Effector memory CD4-positive, alpha-beta T cell (primary cell): ENCODE measurements at places on chromosomes 3 and 15.

GRCh38 chr15:83327041-83327440 lies 42.6 kb upstream of the BNC1 start:
- no peak for DNase-seq

DNA sequence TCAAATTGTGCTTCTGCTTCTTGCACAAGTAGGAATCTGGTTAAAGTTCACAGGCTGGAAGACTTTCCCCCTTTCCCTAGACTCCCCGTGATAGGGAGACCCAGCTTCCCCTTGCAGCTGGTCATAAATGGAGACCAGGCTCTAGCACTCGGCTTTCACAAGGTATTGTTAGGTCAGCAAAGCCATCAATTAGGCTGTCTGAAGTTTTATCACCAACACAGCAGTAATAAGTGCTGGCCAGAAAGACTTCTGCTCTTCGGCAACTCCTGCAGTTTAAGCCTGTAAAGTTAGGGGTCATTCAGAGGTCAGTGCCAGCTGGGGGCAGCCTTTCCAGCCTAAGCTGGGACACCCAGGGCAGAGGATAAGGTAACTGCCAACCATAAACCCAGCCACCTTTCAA lies 203.4 kb downstream of the MEIS2 start:
- no peak for DNase-seq

- no peak for DNase-seq
Measured at GRCh38 chr15:81811736-81812135, 234.1 kb downstream of the MEX3B start.

GRCh38 chr3:12187448-12188327 lies 29.0 kb upstream of the TIMP4 start:
- DNase-seq: no peak

GRCh38 chr3:149384911-149385321 lies 7.5 kb upstream of the TM4SF1 start:
- no peak for DNase-seq

- no peak for DNase-seq
Measured at GRCh38 chr3:127444761-127445160, 145.8 kb downstream of the TPRA1 start.

- DNase-seq: no peak
Measured at GRCh38 chr15:58260205-58260724, 122.1 kb downstream of the AQP9 start.

DNA sequence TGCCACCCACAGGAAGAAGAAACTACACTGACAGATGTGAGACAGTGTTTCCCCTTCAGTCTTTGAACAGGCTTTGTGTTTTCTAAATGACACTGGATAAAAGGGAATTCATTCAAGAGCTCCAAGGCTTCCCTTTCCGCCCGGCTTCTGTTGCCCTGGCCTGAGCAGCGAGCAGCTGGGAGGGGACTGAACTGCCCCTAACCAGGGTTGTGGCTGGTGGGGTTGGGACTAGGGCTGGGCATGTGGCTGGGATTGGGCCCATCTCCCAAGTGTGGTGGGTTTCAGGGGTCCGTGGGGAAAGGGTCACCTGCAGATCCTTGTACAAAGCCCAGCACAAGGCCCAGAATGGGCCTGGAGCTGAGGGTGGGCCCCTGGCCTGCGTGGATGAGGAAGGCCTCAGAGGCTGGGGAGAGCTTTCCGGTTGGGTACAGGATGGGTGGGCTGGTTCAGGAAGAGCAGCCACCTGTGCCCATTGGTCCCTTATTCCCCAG lies 10.4 kb downstream of the VILL start:
- no peak for DNase-seq

DNA sequence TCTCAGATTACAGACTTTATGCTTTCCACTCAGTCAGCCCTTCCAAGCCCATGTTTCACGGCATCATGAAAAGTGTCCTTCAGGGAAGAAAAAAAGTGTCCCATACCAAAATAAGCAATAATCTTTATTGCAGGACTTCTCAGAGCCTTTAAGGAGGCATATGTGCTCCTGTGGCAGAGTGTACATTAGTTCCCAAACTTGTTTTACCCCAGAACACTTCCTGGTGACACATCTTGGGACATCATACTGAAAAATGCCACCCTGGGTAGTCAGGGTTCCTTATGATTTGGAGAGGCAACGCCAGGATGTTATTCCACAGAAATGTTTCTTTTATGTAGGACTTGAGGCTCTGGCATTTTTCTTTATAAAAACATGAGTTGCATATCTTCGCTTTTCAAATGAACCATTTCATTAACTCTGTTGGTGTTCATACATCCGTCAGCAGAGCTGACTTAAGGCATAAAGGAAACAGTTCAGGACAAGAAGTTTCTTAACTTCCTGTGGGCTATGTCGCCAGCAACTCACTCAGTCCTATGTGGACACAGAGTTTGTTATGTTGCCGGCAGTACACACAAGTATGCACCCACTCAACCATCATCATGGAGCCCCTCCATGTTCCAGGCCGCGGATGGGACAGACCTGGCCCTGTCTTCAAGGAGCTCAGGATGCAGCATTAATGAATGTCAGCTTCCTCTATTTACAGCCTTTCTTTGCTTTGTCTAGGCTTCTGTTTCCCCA lies 63.8 kb downstream of the CASR start:
- no peak for DNase-seq

GRCh38 chr15:49621887-49622286 lies 1.0 kb downstream of the DTWD1 start:
- no peak for DNase-seq

- DNase-seq: no peak
Measured at GRCh38 chr3:132136334-132136716, 101.5 kb upstream of the CPNE4 start.

GRCh38 chr3:37861620-37862041 lies at the start of gene CTDSPL:
CTDSPL (plus strand) TSS chr3:37861880; CDS start chr3:37862200, 320 bp downstream.
- no peak for DNase-seq

GRCh38 chr15:40250771-40251483 lies 12.1 kb downstream of the PAK6 start:
- DNase-seq: no peak

GRCh38 chr3:12270976-12271375 lies 17.9 kb upstream of the PPARG start:
- DNase-seq: no peak
